Caco-2 (cell line): ENCODE measurements at places on chromosomes 5 and 9.

DNA sequence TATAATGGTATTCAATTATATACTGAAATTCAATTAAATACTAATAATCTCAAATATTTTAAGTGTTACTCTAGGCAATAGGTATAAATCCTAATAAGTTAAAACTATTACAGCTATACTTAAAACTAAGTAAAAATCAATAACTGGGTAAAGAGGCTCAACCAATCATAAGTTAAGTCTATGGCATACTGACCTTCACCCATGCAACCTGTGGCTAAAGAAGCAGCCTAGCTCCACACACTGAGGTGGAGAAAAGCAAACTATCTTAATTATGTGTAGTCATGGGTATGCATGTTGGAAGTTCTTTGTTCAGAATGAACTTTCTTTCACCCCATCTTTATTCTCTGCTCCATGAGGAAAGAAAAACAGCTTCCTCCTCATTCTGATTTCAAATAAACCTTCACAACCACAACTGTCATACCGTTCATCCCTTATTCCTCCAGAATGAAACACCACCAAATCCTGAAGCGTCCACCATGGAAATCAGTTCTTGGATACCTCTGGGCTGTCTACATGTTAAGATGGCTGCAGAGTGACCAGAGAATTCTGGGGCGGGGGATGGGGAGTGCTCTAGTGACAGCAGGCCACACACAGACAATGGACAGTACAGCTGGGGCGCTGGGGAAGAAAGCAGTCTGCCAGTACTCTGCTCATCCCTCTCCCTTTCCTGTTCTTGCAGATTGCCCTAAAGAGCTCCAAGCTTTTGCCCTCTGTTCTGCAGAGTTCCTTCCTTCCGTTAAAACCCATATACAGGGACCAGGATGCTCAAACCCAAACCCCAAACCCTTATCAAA is 62.3 kb downstream of the RIGI start:
- no peaks in the 10 kb centered on the region for H3K27me3 ChIP-seq
- no peak overlapping the region for H3K27ac ChIP-seq
- H3K36me3 ChIP-seq = no peaks in the 10 kb centered on the region
- no peak for DNase-seq

- no peaks in the 10 kb centered on the region for H3K36me3 ChIP-seq
- DNase-seq = no peak
- H3K27me3 ChIP-seq = no peaks in the 10 kb centered on the region
Observed at GRCh38 chr9:1233568-1233967, 183.4 kb downstream of the DMRT2 start.

GRCh38 chr5:121279801-121280200 is 571.9 kb upstream of the FTMT start:
- no peaks in the 10 kb centered on the region for H3K36me3 ChIP-seq
- no peak overlapping the region for H3K27ac ChIP-seq
- no peaks in the 10 kb centered on the region for H3K4me1 ChIP-seq
- H3K4me3 ChIP-seq = no peak overlapping the region
- H3K27me3 ChIP-seq = no peaks in the 10 kb centered on the region
- no peak for DNase-seq

DNA sequence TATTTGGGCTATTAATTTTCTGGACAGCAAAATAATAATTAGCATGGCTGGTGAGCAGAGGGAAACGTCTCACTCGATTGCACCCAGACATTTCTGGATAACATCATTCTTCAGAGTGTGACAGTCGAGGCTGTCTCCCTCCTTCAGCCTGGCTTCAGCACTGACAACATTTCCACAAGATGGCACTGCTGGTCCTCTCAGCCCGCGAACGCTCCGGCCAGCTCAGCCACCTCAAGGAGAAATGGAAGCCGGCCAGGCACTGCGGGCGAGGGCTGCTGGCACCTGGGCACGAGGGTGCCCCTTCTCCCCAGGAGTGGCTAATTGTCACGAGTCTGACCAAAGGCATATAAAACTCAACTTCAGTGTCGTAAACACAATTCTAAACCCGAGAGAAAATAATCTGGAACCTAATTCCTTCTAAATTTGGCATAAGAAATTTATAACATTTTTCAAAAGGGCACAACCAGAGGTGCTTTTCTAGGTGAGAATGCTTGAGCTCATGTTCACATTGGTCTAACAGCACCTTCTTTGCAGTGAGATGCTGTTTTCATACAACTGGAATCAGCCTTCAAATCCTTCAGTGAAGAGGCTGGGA is 65.9 kb downstream of the DAP start:
- no peaks in the 10 kb centered on the region for H3K36me3 ChIP-seq
- H3K4me1 ChIP-seq = peaks cover 16% of the 10 kb centered on the region; the same call in 1 of the 2 replicates
- H3K27me3 ChIP-seq = no peaks in the 10 kb centered on the region

DNA sequence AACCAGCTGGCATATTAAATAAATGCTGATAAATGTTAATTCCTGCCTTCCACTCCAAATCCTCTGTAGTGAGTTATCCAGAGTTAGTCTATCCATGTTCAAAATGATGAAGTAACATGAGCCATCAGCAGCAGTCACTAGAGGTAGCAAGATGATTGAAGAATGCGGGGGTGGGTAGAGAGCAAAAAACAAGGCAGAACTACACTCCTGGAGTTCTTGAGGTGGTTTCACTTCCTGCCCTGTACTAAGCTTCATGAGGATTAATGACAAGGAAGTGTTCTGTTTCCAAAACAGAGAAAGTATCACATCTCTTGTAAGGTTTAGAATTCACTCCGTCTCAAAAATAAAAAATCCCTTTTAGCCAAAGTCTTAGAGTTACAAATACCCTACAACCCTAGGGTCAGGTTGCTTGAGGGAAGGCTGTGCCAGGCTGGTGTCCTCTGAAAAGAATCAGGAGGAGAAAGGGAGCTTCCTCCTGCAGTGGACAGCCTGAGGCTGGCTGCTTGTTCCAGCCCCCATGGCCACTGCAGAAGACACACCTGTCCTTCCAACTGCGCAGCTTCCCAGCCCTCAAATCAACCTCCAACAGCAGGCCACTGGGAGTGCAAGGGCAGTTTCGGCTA is 180.2 kb downstream of the DENND1A start:
- H3K27ac ChIP-seq = no peak overlapping the region
- H3K4me3 ChIP-seq = no peak overlapping the region
- DNase-seq = no peak

DNA sequence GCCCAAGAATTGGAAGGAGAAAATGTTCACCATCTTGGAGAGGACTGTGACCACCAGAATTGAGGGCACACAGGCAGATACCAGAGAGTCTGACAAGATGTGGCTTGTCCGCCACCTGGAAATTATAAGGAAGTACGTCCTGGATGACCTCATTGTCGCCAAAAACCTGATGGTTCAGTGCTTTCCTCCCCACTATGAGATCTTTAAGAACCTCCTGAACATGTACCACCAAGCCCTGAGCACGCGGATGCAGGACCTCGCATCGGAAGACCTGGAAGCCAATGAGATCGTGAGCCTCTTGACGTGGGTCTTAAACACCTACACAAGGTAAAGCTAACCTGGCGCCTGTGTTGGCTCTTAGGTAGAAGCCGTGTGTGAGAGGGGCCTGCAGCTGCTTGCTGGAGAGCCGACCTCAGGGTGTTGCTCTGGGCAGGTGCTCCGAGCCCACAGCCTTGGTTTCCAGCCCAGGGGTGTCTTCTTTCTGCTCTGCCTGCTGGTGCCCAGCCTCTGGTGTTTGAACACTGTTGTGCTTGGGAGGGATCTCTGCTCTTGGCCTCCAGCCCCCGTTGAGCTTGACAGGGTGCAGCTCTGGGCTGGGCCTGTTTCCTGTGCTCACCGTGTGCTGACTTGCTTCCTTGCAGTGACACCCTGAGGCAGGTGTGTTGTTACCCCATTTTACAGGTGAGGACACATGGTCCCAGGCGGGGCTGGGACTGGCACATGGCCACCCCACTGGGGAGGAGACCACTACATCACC is 10.9 kb downstream of the EXOC3 start:
- no peak for DNase-seq
- no peaks in the 10 kb centered on the region for H3K27me3 ChIP-seq
- no peak overlapping the region for H3K27ac ChIP-seq
- no peak overlapping the region for H3K4me3 ChIP-seq

DNA sequence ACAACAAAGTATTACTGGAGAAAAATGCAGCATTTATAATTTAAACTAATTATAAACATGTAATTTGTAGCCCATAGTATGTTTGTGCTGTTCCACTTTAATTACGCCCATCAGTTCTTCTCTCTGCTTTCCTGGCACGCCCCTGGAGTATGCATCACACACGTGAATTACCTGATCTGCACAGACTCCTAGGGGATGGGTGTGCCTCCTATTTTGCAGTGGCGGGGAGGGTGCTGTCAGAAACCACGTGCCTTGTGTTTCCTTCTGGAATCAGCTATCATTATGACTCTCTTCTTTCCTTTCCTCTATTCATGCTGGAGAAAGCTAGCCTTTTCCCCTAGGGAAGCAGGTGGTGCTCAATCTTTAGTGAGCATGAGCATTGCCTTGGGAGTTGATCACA is 43.3 kb downstream of the RPS23 start:
- H3K27me3 ChIP-seq = no peaks in the 10 kb centered on the region
- H3K36me3 ChIP-seq = no peaks in the 10 kb centered on the region
- no peaks in the 10 kb centered on the region for H3K4me1 ChIP-seq
- H3K27ac ChIP-seq = no peak overlapping the region
- H3K4me3 ChIP-seq = no peak overlapping the region

GRCh38 chr5:77170196-77170890 is 40.1 kb upstream of the PDE8B start:
- no peaks in the 10 kb centered on the region for H3K27me3 ChIP-seq
- H3K36me3 ChIP-seq = no peaks in the 10 kb centered on the region
- DNase-seq = no peak
- peaks cover 4% of the 10 kb centered on the region; the same call in 1 of the 2 replicates for H3K4me1 ChIP-seq
- H3K4me3 ChIP-seq = no peak overlapping the region
- H3K27ac ChIP-seq = no peak overlapping the region

- H3K36me3 ChIP-seq = no peaks in the 10 kb centered on the region
- H3K4me1 ChIP-seq = no peaks in the 10 kb centered on the region
- no peak for DNase-seq
- no peak overlapping the region for H3K27ac ChIP-seq
- no peak overlapping the region for H3K4me3 ChIP-seq
Observed at GRCh38 chr5:5320062-5320805, 102.2 kb upstream of the ICE1 start.

DNA sequence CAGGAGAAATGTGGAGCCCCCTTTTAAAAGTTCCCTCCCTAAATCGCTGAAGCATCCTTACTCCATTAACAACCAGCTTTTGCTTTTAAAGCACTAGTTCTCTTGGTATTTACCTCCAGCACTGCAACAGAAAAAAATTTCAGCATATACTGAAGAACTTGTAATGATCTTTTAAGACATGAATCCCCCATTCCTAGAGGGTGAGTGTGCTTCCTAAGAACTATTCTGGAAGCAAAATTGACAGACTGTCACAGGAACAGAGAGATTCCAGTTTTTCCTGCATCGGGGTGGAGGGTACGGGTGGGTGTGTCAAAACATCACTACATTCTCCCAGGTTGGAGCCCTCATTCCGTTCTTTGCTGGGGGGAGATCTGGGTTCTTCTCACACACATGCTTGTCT is 151.9 kb downstream of the EBF1 start:
- no peaks in the 10 kb centered on the region for H3K4me1 ChIP-seq
- no peaks in the 10 kb centered on the region for H3K36me3 ChIP-seq
- H3K27me3 ChIP-seq = no peaks in the 10 kb centered on the region
